Fibroblast of mammary gland (primary cell): ENCODE measurements at places on chromosomes 11 and 22.

- DNase-seq = no peak
Observed at GRCh38 chr11:67355023-67355793, 1.9 kb upstream of the POLD4 start.

GRCh38 chr11:94504689-94505293 lies 7.5 kb upstream of the C11orf97 start:
- DNase-seq = peak; percentile 70

DNA sequence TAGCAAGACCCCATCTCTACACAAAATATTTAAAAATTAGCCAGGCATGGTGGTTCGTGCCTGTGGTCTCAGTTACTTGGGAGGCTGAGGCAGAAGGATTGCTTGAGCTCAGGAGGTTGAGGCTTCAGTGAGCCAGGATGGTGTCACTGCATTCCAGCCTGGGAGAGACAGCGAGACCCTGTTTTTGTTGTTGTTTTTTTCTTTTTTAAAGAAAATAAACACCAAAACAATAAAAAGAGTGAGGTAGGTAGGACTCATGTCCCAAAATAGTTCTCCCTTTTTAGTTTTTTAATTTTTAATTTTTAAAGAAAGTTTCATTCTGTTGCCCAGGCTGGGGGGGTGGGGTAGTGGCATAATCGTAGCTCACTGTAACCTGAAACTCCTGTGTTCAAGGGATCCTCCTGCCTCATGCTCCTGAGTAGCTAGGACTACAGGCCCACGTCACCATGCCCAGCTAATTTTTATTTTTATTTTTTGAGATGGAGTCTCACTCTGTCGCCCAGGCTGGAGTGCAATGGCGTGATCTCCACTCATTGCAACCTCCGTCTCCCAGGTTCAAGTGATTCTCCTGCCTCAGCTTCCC lies 25.5 kb upstream of the MALAT1 start:
- DNase-seq = peak; percentile 60

- peak; percentile 81 for DNase-seq
Observed at GRCh38 chr22:35966314-35967045, 62.1 kb downstream of the RBFOX2 start.

GRCh38 chr22:41687901-41688364 lies 734 bp downstream of the SNU13 start:
- peak; percentile 21 for DNase-seq
